WTC11 (cell line): ENCODE measurements at places on chromosomes 3 and 15.

- no peak for DNase-seq
- no peaks in the 10 kb centered on the region for H3K36me3 ChIP-seq
- H3K27ac ChIP-seq, result no peak overlapping the region
- H3K4me1 ChIP-seq, result peaks cover 11% of the 10 kb centered on the region
- H3K27me3 ChIP-seq, result no peaks in the 10 kb centered on the region
Measured at GRCh38 chr15:27723821-27724220, 375.3 kb downstream of the OCA2 start.

DNA sequence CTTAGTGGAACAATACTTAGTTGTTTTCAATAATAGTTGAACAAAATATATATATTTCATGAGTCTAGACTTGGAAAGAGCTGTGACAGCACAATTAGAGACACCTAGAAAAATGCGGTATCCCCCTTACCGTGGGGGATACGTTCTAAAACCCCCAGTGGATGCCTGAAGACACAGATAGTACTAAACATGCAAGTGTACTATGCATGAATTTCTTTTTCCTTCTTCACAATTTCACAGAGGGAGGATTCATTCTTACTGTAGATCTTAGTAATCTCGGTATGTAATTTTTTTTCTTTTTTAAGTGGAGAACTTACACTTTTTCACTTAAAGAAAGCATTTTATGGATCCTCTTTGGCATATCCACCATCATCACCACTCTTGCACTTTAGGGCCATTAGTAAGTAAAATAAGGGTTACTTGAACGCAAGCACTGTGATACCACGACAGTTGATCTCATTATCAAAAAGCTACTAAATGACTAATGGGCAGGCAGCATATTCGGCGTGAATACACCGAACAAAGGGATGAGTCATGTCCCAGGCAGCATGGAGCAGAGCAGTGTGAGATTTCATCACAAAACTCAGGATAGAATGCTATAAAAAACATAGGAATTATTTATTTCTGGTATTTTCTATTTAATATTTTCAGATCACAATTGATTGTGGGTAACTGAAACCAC is 72.3 kb upstream of the ZNF280D start:
- no peak overlapping the region for H3K27ac ChIP-seq
- DNase-seq, result no peak
- H3K4me3 ChIP-seq, result no peak overlapping the region
- H3K36me3 ChIP-seq, result peaks cover 21% of the 10 kb centered on the region
- H3K27me3 ChIP-seq, result no peaks in the 10 kb centered on the region
- no peaks in the 10 kb centered on the region for H3K4me1 ChIP-seq

DNA sequence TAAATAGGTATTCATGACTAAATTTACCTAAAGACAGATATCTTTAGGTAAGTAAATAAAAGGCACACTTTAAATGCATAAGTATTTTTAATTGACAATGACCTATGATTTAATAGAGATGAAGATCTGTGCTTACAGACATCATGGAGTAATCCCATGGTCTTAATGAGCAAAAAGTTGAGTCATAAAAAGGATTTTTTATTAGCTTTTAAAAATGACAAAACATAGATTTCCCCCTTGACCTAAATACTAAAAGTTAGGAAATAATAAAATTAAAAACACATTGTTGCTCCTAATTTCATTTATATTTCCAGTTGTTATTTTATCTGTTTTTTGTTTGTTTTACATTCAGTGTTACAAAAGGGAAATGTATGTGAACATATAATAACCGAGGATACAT is 1005.7 kb downstream of the ROBO1 start:
- H3K27me3 ChIP-seq, result no peaks in the 10 kb centered on the region
- no peak for DNase-seq
- no peaks in the 10 kb centered on the region for H3K36me3 ChIP-seq

DNA sequence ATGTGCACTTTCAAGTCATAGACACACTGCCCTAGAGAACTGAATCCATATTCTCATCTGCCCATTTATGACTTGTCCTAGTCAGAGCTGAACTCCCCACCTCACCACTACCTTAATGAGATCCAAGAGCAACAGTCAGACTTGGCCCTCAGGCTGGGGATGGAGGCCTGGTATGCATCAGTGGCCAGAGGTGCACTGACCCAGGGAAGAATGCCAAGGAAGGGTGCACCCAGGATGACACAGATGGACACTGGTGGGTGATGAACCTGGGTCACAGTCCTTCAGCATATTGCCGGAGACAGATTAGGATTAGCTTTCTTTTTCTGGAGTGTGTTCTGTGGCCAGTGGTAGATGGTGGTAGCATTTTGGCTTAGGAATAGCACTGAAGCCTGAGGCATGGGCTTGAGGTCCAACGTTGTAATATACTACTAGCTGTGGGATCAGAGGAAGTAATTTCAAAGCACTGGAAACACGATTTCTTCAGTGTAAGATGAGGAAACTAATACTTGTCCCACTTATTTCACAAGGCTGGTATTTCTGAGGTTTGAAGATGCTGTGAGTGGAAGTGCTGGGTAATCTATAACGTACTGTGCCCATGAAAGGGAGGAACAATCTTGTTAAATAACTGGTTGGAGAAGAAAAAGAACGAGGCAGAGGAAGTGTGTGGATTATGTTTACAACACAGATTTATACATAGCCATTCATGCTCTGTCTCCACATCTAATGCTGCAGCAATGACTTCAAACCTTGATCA is 265.0 kb downstream of the THRB start:
- DNase-seq, result no peak
- H3K27ac ChIP-seq, result no peak overlapping the region
- no peaks in the 10 kb centered on the region for H3K36me3 ChIP-seq
- no peaks in the 10 kb centered on the region for H3K27me3 ChIP-seq
- peaks cover 10% of the 10 kb centered on the region for H3K4me1 ChIP-seq

DNA sequence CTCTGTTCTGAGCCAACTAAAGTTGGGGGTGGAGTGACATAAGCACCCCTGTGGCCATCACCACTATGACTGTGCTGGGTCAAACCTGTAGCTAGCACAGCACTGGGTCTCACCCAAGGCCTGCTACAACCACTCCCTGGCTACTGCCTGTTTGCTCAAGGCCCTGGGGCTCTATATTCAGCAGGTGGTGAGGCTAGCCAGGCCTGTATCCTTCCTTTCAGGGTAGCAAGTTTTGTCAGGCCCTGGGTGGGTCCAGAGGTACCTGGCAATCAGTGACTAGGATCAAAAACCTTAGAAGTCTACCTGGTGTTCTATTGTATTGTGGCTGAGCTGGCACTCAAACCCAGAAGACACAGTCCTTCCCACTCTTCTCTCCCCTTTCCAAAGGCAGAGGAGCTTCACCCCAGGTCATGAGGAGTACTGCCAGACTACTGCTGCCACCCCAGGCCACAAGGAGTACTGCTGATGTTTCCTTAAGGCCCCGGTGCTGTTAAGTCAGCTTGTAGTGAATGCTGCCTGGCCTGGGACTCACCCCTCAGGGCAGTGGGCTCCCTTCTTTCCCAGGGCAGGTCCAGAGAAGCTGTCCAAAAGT is 170.8 kb downstream of the IGSF11 start:
- peak; percentile 47 for DNase-seq
- no peak overlapping the region for H3K27ac ChIP-seq
- no peak overlapping the region for H3K4me3 ChIP-seq
- H3K27me3 ChIP-seq, result no peaks in the 10 kb centered on the region
- no peaks in the 10 kb centered on the region for H3K4me1 ChIP-seq

GRCh38 chr3:23254835-23255234 is 51.7 kb downstream of the UBE2E2 start:
- no peak overlapping the region for H3K27ac ChIP-seq
- no peak overlapping the region for H3K4me3 ChIP-seq
- H3K4me1 ChIP-seq, result peaks cover 4% of the 10 kb centered on the region
- no peaks in the 10 kb centered on the region for H3K27me3 ChIP-seq
